ENCODE measurements at places on chromosomes 1 and 21. TPM values are rescaled to one million over a fixed set of nuclear protein-coding genes. Genes with fewer than 3 reads are reported as not detected.

- DNase-seq, result no peak
Measured at GRCh38 chr1:205239078-205239477, 11.3 kb downstream of the TMCC2 start.

NID1 gene
- polyA plus RNA-seq, result 87.8 TPM

DNA sequence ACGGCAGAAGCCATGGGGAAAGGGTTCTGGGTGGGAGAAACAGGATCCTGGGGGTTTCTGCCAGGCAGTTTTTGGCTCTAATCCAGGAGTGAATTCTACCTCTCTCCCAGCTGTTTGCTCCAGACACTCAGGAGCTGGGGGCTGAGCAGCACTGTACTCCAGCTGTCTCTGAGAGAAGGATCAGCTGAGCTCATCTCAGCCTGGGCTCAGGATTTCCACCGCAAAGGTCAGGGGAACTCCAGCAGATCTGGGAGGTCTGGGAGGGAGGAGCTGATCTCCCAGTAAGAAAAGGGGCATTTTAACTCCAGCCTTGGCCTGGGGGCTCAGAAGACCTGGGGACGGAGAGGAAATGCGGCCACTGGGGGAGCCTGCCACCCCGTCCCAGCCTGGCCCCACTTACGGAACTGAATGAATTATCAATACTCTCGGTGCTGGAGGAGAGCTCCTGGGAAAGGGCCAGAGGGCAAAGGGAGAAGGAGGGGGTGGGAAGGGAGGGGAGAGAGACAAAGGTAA, 17.3 kb downstream of the PI4KB start:
- no peak for DNase-seq

SYT2 gene
- polyA plus RNA-seq, result not detected

CHI3L1 gene
- polyA plus RNA-seq, result not detected

- DNase-seq, result no peak
Measured at GRCh38 chr1:206145771-206146290, 28.6 kb upstream of the AVPR1B start.

SPRR1A gene
- polyA plus RNA-seq, result not detected
